ENCODE measurements at places on chromosomes 5 and 9. TPM values are rescaled to one million over a fixed set of nuclear protein-coding genes. Genes with fewer than 3 reads are reported as not detected.

The SYK gene
- 1.3 TPM for polyA plus RNA-seq

The SLC34A1 gene
- not detected for polyA plus RNA-seq

The MTMR12 gene
- polyA plus RNA-seq: 3.4 TPM

The TAF11L14 gene
- polyA plus RNA-seq: not detected

The INSL6 gene
- polyA plus RNA-seq: not detected

The SPATA31D4 gene
- not detected for polyA plus RNA-seq

The TRAPPC13 gene
- 14.1 TPM for polyA plus RNA-seq

DNA sequence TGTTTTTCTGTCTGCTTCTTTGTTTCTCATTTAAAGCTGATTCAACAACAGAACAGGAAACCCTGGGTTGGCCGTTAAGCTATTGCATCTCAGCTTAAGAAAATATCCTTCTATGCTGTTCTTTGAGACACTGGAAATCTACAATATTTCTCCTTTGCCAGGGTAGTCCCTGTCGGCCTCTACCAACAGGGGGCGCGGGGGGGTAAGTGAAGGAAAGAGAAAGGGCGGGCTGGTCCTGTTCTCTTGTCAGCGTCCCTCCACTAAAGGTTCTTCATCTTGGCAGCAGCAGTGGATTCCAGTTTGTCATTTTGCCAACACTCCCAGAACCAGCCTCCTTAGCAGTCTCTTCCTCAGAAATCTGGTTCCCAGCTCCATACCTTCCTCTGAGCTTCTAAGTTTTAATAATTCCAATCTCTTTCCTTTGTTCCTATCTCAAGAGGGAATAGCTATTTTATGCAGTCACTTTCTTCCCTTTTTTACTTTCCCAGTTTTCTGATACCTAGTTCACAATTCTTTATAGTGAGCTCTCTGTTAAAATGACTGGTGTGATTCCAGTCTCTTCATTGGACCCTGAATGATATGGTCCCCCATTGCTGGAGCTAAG, 222.3 kb downstream of the GLIS3 start:
- H3K27me3 ChIP-seq: no peaks in the 10 kb centered on the region
- H3K4me3 ChIP-seq: no peak overlapping the region
- peaks cover 5% of the 10 kb centered on the region for H3K4me1 ChIP-seq
- no peaks in the 10 kb centered on the region for H3K36me3 ChIP-seq
- peak overlapping the region; percentile 12 for H3K27ac ChIP-seq

- H3K4me1 ChIP-seq: no peaks in the 10 kb centered on the region
- no peak overlapping the region for H3K27ac ChIP-seq
- no peaks in the 10 kb centered on the region for H3K27me3 ChIP-seq
- no peaks in the 10 kb centered on the region for H3K36me3 ChIP-seq
These were observed 8.9 kb upstream of the IL6ST start for GRCh38 chr5:56003679-56004078.

GRCh38 chr9:123418506-123418905, 62.5 kb downstream of the CRB2 start:
- H3K4me3 ChIP-seq: no peak overlapping the region
- H3K27ac ChIP-seq: no peak overlapping the region
- DNase-seq: no peak
- no peaks in the 10 kb centered on the region for H3K27me3 ChIP-seq

DNA sequence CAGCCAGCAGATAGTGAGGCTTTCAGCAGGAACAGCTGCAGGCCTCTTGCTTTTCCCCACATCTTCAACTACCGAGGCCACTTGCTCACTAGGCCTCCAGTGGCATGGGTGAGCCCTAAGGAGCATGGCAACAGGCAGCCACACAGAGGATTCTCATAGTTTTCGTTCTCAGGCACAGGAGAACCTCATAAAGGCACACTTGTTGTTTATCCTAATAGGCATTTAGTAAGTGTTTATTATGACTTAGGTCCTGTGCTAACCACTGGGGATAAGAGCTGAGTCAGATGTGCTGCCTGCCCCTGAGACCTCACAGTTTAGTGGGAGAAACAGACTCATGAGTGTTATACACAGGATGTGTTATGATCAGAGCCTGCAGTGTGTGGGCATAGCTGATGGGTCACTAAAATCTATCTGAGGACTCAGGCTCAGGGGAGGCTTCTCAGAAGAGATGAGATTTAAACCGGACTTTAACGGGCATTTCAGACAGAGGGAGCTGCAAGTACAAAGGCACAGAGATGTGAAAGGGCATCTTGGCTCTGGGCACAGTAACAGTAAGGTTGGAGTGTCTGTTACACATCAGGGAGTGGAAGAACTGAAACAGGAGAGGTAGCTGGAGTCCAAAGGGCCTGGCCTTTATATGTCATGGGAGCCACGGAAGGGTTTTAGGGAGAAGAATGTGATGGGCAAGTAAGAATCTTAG, 21.0 kb upstream of the HEMGN start:
- no peaks in the 10 kb centered on the region for H3K27me3 ChIP-seq
- no peak overlapping the region for H3K4me3 ChIP-seq
- DNase-seq: no peak
- no peaks in the 10 kb centered on the region for H3K4me1 ChIP-seq

DNA sequence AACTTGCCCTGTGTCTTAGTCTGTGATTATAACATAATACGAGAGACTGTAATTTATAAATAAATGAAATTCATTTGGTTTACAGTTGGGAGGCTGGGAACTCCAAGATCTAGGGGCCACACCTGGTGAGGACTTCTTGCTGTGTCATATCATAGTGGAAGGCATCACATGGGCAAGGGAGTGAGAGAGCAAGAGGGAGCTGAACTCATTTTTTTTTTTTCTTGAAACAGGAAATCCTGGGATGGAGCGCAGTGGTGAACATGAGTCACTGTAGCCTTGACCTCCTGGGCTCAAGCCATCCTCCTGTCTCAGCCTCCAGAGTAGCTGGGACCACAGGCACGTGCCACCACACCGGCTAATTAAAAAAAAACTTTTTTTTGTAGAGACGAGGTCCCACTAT, 7.2 kb downstream of the MLANA start:
- DNase-seq: no peak
- H3K27me3 ChIP-seq: no peaks in the 10 kb centered on the region
- H3K27ac ChIP-seq: no peak overlapping the region
- H3K36me3 ChIP-seq: peaks cover under 1% of the 10 kb centered on the region

GRCh38 chr5:139399501-139400121, 4.3 kb downstream of the SPATA24 start:
- no peak overlapping the region for H3K27ac ChIP-seq
- DNase-seq: no peak
- H3K4me1 ChIP-seq: peaks cover 24% of the 10 kb centered on the region
- no peaks in the 10 kb centered on the region for H3K27me3 ChIP-seq

DNA sequence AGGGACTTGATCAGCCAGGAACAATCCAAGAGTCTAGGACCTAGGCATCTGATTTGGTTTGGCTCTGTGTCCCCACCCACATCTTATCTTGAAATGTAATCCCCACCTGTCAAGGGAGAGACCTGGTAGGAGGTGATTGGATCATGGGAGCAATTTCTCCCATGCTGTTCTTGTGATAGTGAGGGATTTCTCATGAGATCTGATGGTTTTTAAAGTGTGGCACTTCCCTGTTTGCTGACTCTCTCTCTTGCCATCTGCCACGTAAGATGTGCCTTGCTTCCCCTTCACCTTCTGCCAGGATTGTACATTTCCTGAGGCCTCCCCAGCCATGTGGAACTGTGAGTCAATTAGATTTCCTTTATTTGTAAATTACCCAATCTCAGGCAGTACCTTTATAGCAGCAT, 201.7 kb upstream of the ACTBL2 start:
- H3K36me3 ChIP-seq: no peaks in the 10 kb centered on the region
- H3K4me3 ChIP-seq: no peak overlapping the region
- no peak overlapping the region for H3K27ac ChIP-seq
- H3K4me1 ChIP-seq: no peaks in the 10 kb centered on the region
- no peaks in the 10 kb centered on the region for H3K27me3 ChIP-seq

DNA sequence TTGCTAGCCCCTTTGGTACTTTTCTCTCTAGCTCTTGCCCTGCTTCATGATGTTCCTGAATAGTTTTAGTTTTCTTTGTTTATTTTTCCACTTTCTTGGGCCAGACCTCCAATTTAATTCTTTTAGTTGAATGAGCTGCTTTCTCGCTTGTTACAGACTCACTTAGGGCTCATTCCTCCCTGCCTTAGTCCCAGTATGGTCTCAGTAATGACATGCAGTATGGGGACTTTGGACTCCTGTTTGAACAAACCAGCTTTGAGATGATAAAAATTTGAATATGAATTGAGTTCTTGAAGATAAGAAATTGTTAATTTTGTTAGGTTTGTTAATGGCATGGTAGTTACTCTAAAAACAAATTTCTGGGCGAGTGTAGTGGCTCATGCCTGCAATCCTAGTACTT, 284.8 kb upstream of the DMRT1 start:
- no peak overlapping the region for H3K4me3 ChIP-seq
- no peaks in the 10 kb centered on the region for H3K27me3 ChIP-seq
- no peak overlapping the region for H3K27ac ChIP-seq
- no peaks in the 10 kb centered on the region for H3K36me3 ChIP-seq
- no peak for DNase-seq

- no peak overlapping the region for H3K27ac ChIP-seq
- no peak overlapping the region for H3K4me3 ChIP-seq
- no peaks in the 10 kb centered on the region for H3K4me1 ChIP-seq
- no peaks in the 10 kb centered on the region for H3K36me3 ChIP-seq
- no peak for DNase-seq
These were observed 490.9 kb upstream of the RGMB start for GRCh38 chr5:98282521-98282920.

DNA sequence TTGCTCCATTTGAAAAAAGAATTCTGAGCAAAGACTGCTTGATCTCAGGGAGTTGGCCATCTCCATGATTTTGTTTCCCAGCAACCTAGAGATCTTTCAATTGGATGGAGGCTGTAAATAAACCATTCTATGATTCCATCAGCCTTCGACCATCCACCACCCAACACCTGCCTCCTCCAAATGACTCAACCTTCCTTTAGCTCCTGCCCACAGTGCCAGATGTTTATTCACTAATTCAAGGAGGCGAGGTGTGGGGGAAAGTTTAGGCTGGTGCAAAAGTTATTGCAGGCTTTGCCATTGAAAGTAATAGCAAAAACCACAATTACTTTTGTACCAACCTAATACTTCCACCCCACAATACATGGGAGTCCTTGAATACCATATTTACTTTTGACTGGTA, 327.5 kb downstream of the CAAP1 start:
- no peak overlapping the region for H3K4me3 ChIP-seq
- H3K27me3 ChIP-seq: no peaks in the 10 kb centered on the region
- no peaks in the 10 kb centered on the region for H3K36me3 ChIP-seq
- no peak for DNase-seq
- H3K4me1 ChIP-seq: no peaks in the 10 kb centered on the region

- no peak for DNase-seq
- no peak overlapping the region for H3K4me3 ChIP-seq
- H3K36me3 ChIP-seq: no peaks in the 10 kb centered on the region
- no peak overlapping the region for H3K27ac ChIP-seq
- H3K27me3 ChIP-seq: no peaks in the 10 kb centered on the region
- no peaks in the 10 kb centered on the region for H3K4me1 ChIP-seq
These were observed 237.7 kb downstream of the PDE4D start for GRCh38 chr5:59655693-59656309.

DNA sequence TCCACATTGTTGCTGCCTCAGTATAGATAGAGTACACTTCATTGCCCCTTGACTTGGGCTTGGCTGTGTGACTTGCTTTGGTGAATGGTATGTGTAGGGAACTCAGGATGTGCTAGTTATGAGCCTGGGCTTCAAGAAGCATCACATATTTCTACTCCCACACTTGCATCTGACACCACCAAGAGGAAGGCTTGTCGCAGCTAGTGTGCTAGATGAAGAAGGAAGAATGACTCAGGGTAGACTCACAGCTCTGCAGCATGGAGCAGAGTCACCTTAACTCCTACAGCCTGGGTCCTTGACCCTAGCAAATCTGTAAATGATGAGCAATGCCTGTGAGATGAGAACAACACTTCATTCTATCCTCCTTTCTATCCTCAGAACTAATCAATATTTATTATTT, 261.8 kb downstream of the ASTN2 start:
- no peak for DNase-seq
- H3K27me3 ChIP-seq: no peaks in the 10 kb centered on the region
- H3K27ac ChIP-seq: no peak overlapping the region
- no peak overlapping the region for H3K4me3 ChIP-seq
- H3K4me1 ChIP-seq: no peaks in the 10 kb centered on the region
- no peaks in the 10 kb centered on the region for H3K36me3 ChIP-seq

GRCh38 chr5:74885170-74885569, 19.0 kb upstream of the FAM169A start:
- no peaks in the 10 kb centered on the region for H3K27me3 ChIP-seq
- no peak overlapping the region for H3K4me3 ChIP-seq
- no peak for DNase-seq
- no peaks in the 10 kb centered on the region for H3K4me1 ChIP-seq
- H3K27ac ChIP-seq: no peak overlapping the region

DNA sequence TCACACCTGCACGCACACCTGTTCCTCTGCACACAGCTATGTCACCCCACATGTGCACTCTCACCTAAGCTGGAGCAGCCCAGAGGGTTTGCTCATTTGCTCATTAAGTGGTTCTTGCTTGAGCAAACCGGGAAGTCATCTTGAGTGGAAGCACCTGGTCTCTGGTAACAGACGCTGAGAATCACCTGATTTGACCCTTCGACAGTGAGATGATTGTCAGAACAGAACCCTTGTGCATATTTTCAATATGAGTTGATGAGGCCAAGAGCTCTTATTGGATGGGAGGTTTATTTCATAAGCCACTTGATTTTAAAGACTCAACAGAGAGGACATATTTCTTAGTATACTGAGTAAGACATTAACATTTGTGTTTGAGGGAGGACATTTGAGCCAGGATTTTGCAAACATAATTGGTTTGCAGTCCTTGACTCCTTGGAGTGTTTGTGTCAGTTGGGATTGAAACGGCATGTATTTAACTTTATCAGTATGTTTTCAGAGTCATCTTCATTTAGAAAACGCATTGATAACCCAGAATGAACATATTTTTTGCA, 22.1 kb upstream of the LPCAT1 start:
- H3K27ac ChIP-seq: no peak overlapping the region
- no peaks in the 10 kb centered on the region for H3K27me3 ChIP-seq
- DNase-seq: no peak
- no peak overlapping the region for H3K4me3 ChIP-seq

- no peaks in the 10 kb centered on the region for H3K4me1 ChIP-seq
- no peak for DNase-seq
- no peak overlapping the region for H3K4me3 ChIP-seq
- H3K27ac ChIP-seq: no peak overlapping the region
These were observed 32.3 kb upstream of the ORM1 start for GRCh38 chr9:114290561-114290986.

- no peaks in the 10 kb centered on the region for H3K4me1 ChIP-seq
- H3K36me3 ChIP-seq: no peaks in the 10 kb centered on the region
- H3K27ac ChIP-seq: no peak overlapping the region
- H3K27me3 ChIP-seq: no peaks in the 10 kb centered on the region
- no peak for DNase-seq
These were observed 337.5 kb downstream of the ZNF608 start for GRCh38 chr5:124408738-124409453.

- H3K36me3 ChIP-seq: no peaks in the 10 kb centered on the region
- no peaks in the 10 kb centered on the region for H3K4me1 ChIP-seq
- no peak overlapping the region for H3K27ac ChIP-seq
These were observed 196.4 kb downstream of the ARHGEF28 start for GRCh38 chr5:73822278-73822988.

All from heart left ventricle (tissue), 16 donors.